ENCODE measurements at places on chromosomes 5 and 9.

- no peak for DNase-seq
Observed at GRCh38 chr5:121873409-121873808, 21.7 kb downstream of the FTMT start.

DNA sequence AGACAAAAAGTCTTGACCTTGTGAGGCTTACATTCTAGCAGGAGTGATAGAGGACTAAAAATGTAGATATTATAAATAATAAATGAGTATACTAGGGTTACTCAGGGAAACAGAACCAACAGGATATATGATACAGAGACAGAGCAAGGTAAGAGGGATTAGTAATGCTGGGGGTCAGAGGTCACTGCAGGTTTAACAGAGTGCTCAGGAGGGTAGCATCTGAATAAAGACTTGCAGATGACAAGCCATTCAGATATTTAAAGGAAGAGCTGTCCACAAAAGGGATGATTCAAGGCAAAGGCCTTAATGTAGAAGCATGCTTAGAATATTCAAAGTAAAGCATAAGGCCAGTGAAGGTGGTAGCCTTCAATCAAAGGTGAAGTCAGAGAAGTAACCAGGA is 65.6 kb upstream of the SEMA6A start:
- DNase-seq: no peak

DNA sequence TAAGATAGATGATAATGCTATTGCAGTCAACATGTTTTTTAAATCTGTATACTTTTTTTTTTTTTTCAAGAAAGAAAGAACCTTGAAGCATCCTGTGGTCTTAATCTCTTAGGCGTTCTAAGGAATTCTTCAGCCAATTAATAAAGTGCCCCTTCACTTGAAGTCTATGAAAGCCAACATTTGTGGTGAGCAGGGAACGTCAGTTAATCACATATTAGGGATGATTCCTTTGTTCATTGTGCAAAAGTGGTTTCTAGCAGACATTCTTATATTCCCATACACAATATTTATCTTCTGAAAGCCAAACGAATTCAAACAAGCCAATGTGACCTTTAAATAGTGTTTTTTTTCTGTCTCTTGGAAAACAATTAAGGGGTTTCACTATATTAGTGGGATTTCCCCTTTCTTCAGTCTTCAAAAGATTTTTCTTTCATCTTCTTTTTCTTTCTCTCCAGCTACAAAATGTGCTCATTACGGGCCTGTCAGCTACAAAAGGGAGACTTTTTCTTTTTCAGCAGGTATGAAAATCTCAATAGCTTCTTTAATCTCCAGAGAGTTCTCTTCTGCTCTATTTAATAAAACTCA is 40.1 kb downstream of the TMEM167A start:
- DNase-seq: no peak

GRCh38 chr5:113678924-113679575 is 165.6 kb downstream of the YTHDC2 start:
- no peak for DNase-seq

GRCh38 chr5:120457839-120458507 is 6.1 kb upstream of the PRR16 start:
- DNase-seq: no peak

- DNase-seq: no peak
Observed at GRCh38 chr5:178110-178509, 13.2 kb upstream of the LRRC14B start.

DNA sequence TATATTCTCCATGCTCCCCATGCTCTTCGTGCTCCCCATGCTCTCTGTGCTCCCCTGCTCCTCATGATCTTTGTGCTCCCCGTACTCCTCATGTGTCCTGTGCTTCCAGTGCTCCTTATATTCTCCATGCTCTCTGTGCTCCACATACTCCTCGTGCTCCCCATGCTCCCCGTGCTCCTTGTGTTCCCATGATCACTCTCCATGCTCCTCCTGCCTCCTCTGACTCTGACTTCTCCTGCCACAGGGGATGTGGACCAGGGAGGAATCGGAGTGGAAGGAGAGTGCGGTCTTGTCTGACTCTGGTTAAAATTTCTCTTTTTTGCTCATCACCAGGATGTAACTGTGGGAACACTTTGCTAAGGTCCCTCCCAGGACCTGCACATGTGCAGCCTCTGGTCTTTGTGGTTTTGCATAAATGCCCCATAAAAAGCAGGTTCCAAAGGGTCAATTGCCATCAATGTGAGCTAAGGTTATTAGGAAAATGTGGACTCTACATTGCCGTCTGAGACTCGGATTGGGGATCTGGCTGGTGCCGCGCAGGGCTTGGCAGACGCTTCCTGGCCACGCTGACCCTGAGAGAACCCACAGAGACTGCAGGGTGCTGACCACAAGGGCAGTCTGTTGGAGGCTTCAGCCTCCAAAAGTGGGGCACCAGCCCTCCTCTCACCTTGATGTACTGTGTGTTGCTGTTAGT is 52.5 kb downstream of the TRIP13 start:
- DNase-seq: no peak

DNA sequence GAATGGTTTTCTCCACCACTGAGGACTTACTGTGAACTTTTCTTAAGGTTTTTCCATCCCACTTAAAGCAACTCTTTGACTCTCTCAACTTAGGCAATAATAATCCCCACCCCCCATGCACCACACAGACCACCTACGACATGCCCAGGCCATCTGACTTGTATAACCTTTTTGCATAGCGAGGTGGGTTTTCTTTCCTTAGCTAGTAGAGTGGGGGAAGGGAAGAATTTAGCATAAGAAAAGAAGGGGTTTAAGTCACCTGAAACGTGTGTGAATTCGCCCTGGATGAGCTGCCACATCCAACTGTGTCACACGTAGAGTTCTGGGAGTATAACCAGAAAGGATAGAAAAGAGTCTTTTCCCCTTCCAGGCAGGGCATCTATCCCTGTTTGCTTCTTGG is 262.7 kb downstream of the YTHDC2 start:
- DNase-seq: no peak

- no peak for DNase-seq
Observed at GRCh38 chr5:169051351-169051750, 249.6 kb downstream of the SLIT3 start.

- no peak for DNase-seq
Observed at GRCh38 chr5:104539618-104540350, 977.2 kb upstream of the NUDT12 start.

DNA sequence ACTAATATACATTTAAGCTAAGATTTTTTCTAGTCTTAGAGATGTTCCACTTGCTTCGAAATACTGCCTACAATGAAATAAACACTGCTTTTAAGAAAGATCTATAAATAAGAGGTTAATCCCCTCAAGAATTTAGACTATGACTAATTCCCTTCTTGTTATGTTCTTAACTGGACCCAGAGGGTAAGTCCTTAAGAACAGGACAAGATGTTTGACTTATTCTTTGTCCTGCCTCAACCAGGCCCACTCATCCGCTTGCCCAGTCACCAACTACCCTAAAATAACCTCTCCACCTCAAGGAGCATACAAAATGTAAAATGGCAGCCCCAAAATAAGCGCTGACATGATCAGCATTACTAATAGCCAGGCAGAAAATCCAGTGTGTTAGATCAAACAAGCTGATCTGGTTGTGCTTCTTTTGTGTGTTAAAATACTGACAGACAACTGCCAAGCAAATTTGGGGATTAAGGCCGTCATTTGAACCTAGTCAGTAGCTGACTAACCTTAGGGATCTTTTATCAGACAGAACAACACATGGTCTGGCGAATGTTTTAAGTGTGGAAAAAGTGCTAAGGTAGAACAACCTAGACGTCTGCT is 93.7 kb upstream of the SMC5 start:
- no peak for DNase-seq

GRCh38 chr9:106218427-106218826 is 524.1 kb downstream of the TMEM38B start:
- DNase-seq: no peak

DNA sequence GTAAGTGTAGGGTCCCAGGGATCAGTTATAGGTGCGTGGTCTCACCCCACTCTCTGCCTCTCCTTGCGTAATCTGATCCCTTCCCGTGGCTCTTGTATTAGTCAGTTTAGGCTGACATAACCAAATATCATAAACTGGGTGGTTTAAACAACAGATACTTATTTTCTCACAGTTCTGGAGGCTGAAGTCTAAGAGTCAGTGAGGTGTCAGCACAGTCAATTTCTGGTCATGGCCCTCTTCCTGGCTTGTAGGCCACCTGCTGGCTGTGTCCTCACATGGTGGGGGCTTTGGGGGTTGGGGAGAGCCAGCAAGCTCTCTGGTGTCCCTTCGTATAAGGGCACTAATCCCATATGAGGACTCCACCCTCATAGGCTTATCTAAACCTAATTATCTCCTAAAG is 32.3 kb downstream of the CARTPT start:
- DNase-seq: no peak

DNA sequence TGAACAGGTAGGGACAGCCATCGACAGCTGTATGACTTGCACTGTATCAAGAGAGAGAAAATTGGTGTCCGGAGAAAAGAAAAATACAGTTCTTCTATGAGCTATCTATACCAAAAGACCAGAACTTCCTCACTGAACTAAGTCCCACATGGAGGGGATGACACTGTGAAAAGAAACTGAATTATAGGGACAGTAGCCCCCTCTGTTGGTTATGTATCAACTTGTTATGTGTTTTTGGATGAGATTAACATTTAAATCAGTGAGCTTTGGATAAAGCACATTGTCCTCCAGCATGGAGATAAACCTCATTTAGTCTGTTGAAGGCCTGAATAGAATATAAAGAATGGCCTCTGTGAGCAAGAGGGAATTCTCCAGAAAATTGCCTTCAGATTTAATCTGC is 176.6 kb upstream of the SH3GL2 start:
- no peak for DNase-seq

DNA sequence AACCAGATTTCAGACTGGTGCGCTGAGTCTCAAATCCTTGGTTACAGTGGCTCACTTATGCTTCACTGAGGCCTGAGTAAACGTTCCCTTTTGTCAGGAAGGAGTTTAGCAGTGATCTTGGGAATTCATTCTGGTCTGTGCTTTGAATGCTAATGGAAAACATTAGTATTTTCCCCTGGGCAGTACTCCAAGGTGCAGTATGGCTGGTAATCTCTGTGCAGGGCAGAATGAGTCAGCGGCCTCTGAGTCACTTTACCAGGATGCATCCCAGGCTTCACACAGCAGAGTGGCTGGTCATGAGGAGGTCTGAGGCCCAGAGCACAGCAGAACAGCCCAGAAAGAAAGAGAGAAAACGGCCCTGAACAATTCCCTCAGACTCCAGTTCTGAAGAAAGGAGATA is 54.0 kb downstream of the PCA3 start:
- DNase-seq: no peak

GRCh38 chr5:176389135-176390123 is 878 bp downstream of the HIGD2A start:
- DNase-seq: no peak

DNA sequence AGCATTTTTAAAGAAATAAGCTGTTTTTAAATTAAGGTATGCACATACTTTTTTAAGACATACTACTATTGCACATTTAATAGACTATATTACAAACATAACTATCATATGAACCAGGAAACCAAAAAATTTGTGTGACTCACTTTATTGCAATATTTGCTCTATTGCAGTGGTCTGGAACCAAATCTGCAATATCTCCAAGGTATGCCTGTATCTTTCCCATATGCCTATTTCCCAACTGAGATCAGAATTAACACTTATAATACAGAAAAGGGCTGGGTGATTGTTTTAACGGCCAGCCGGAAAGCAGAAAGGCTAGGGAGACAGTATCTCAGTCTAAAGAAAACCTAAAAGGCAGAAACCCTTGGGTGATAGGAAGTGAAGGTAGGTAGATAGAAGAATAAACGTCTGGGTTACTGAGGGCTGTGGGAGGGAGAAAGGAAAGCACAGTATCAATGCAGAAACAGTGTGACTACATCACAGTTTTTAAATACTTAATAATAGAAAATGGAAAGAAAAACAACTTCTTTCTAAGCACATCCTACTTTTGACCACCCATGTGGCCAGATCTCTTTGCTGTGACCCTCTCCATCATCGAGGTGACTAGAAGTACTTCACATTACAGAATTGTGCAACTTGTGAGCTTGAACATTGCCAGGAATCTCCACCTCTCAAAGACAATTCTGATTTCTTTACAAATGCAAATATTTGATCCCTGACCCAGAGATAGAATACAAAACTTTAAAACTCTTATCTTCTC is 126.4 kb downstream of the LPAR1 start:
- no peak for DNase-seq

- DNase-seq: no peak
Observed at GRCh38 chr5:134982230-134982629, 14.5 kb downstream of the CATSPER3 start.

DNA sequence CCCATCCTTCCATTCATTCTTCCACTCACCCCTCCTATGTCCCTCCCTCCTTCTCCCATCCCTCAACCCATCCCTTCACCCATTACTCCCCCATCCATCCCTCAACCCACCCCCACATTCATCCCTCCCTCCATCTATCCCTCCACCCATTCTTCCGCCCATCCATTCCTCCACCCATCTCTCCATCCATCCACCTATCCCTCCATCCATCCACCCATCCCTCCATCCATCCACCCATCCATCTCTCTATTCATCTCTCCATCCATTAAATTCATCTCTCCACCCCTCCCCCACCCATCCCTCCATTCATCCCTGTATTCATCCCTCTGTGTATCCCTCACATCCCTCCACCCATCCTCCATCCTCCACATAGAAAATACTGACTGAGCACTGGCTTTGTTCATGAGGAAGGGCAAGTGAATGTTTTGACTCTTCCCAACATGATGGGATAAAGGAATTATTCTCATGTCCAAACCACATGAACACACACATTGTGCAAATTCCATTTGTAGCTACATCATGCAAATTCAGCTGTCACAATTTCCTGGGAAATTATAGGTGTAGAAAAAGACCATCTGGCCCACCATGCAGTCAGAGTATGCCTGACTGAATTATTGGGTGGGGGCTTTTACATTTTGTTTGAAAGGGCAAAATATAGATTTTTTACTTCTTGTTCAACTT is 6.9 kb upstream of the VAV2 start:
- DNase-seq: no peak

- DNase-seq: peak; percentile 94
Observed at GRCh38 chr9:100352727-100353505, at the start of gene TEX10. Gene TEX10 (minus strand): TSS chr9:100352942. CDS start chr9:100349363, 3,579 bp downstream.

Data from type B pancreatic cell (in vitro differentiated cells).